ENCODE measurements at places on chromosomes 1 and 21. TPM values are rescaled to one million over a fixed set of nuclear protein-coding genes. Genes with fewer than 3 reads are reported as not detected.

GRCh38 chr1:76627901-76628300 lies 239.4 kb upstream of the ST6GALNAC5 start:
- H3K27me3 ChIP-seq: no peaks in the 10 kb centered on the region
- H3K4me1 ChIP-seq: no peaks in the 10 kb centered on the region

DNA sequence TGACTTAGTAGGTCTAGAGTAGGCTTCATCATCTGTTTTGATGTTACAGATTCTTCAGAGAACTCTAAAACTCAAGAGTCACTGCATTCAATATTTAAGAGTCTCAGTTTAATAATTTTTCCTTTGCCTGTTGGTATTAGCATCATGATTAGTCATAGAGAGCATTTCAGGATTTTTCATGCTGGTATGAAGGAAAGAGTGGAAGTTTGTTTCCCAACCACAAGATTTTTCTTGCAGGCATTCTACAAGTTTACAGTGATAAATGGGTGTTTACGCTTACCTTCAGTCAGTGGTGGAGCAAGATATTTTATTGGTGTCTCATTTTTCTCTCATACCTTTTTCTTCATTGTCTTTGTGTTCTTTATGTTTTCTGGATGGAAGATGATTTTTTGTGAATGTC lies 58.4 kb upstream of the MYOCOS start:
- no peaks in the 10 kb centered on the region for H3K4me1 ChIP-seq
- H3K27ac ChIP-seq: no peak overlapping the region
- no peak overlapping the region for H3K4me3 ChIP-seq
- no peak for DNase-seq
- no peaks in the 10 kb centered on the region for H3K36me3 ChIP-seq

DNA sequence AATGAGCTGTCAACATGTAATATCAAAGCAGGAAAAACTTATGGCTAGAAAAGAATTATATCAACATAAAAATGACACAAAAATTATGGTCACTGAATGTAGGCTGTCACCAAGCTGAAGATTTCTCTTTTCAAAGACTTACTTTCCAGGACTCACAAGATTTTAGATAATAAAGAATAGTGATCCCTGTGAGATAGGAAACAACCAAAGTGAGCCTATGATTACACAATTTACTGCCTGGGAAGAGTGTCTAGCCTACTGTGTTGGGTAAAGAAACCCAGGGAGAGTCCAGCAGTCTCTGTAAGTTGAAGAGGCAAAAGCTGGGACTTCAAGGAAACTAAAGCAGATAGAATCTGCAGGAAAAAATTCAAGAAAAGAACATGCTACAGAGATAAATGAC lies 20.2 kb upstream of the RGS1 start:
- H3K27ac ChIP-seq: no peak overlapping the region
- no peaks in the 10 kb centered on the region for H3K36me3 ChIP-seq
- peaks cover 9% of the 10 kb centered on the region for H3K4me1 ChIP-seq
- H3K27me3 ChIP-seq: no peaks in the 10 kb centered on the region
- DNase-seq: no peak

- H3K4me1 ChIP-seq: no peaks in the 10 kb centered on the region
- H3K36me3 ChIP-seq: no peaks in the 10 kb centered on the region
- H3K4me3 ChIP-seq: no peak overlapping the region
- no peak overlapping the region for H3K27ac ChIP-seq
- no peak for DNase-seq
These were observed 232.0 kb upstream of the KCNK2 start for GRCh38 chr1:214850432-214851050.

Gene SLC35A3
- 31.5 TPM for total RNA-seq

GRCh38 chr21:35924714-35925301 lies 135.5 kb downstream of the SETD4 start:
- no peak overlapping the region for H3K4me3 ChIP-seq
- peaks cover 16% of the 10 kb centered on the region for H3K4me1 ChIP-seq
- no peak for DNase-seq
- H3K27ac ChIP-seq: peak overlapping the region; percentile 56
- no peaks in the 10 kb centered on the region for H3K27me3 ChIP-seq
- no peaks in the 10 kb centered on the region for H3K36me3 ChIP-seq

- no peaks in the 10 kb centered on the region for H3K36me3 ChIP-seq
- peak overlapping the region; percentile 62 for H3K27ac ChIP-seq
These were observed 40.8 kb downstream of the MAB21L3 start for GRCh38 chr1:116151739-116152576.

Gene SPRR1A
- total RNA-seq: 1,951 TPM

- no peaks in the 10 kb centered on the region for H3K27me3 ChIP-seq
- no peak overlapping the region for H3K4me3 ChIP-seq
- peaks cover 3% of the 10 kb centered on the region for H3K4me1 ChIP-seq
- no peak overlapping the region for H3K27ac ChIP-seq
- DNase-seq: no peak
These were observed 5.1 kb upstream of the CAPN8 start for GRCh38 chr1:223670458-223671159.

Gene SETD4
- total RNA-seq: 17.3 TPM

DNA sequence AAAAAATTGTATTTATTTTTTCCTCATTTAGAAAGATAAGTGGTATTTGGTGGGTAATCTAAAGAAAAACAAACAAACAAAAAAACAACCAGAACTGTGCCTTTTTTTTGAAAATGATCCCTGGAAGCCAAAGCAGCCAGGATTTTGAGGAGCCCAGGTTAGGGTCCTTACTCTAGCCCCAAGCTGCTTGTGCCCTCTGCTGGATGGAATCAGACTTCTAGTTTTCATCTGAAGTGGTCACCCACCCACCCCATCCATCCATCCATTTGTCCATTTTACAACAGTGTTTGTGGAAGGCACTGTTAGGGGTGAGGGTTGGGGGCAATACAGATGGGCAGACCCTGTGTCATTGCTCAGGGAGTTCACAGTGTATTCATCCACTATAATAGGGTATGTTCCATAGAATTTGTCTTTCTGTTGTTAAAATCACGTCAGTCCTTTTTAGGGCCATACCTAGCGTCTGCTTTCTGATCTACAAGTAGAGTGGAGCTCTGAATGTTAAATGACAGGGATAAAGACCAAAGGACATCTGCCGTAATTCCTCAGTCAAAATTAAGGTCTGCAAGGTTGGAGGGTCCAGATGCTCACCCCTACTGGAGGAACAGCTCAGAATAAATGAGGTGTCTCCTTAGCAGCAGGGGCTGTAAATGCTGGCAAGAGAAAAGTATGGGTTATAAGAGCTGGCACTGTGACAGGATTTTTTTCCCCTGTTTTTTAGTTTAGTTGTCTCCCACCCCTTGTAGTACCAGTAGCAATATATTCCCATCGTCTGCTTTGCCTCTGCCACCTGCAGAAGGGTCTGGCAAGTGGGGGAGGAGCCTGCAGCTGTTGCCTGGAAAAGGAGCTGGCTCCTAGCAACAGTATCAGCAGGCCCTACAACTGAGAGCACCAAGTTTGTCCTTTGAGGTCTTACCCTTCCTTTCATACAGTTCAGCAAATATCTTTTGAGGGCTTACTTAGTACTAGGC lies 3.2 kb downstream of the LRRC42 start:
- H3K36me3 ChIP-seq: peaks cover 31% of the 10 kb centered on the region
- no peaks in the 10 kb centered on the region for H3K27me3 ChIP-seq
- H3K4me1 ChIP-seq: peaks cover 48% of the 10 kb centered on the region
- DNase-seq: no peak

Gene IL10RB
- total RNA-seq: 28.1 TPM
